ENCODE measurements at places on chromosomes 4 and X.
A peak's percentile ranks its signal among the peaks of the same experiment; 100 is the strongest.

DNA sequence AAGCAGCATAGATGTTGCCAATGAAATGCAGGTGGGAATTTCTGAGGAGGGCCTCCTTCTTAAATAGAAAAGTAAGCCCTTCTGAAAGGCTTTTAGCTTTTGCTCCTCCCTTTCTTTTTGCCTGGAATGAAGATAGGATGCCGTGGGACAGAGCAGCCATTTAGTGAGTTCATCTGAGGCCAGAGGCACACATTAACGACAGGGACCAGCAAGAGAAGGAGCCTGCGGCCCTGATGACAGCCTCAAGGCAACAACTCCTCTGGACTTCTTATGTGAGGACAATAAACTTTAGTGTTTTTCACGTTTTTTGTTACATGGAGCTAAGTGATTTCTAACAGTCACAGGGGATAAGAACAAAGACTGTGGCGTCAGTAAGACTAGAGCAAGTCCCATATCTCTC, 1.1 kb upstream of the BDH2 start:
- no peak for DNase-seq

- peak; percentile 15 for DNase-seq
Measured at GRCh38 chr4:118352843-118353533, at the start of gene PRSS12. PRSS12 (minus strand) TSS chr4:118353003; CDS start chr4:118352720, 283 bp downstream.

- DNase-seq = no peak
Measured at GRCh38 chr4:147617841-147618691, 869 bp downstream of the TMEM184C start.

DNA sequence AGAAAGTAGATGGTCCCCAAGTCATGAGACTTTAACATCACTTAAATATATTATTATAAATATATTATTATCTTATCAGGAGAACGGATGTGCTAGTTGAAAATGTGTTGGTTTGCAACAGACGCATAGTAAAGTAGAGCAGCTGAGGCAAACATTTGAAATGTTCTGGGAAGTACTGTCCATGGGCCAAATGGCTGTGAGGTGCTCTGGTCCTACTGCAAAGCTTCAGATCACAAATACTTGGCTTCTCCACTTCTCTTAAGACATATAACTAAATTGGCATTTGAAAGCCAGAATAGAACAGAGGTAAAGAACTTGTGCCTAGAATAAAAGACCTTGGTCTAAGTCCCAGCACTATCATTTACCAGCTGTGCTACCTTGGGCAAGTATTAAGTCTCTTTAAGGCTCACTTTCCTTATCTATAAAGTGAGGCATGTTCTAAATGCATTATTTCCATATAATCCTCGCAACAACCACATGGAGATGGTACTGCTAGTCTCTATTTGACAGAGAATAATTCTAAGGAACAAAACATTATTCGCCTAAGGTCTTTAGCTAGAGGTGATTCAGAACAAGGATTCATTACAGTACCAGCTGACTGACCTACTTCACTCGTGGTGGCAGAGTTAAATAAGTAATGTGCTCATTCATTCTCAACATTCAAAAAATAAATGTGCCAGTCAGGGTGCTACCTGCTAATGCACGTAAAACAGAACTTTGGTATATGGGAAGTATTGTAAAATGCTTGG, 297.1 kb downstream of the PPP3CA start:
- no peak for DNase-seq

DNA sequence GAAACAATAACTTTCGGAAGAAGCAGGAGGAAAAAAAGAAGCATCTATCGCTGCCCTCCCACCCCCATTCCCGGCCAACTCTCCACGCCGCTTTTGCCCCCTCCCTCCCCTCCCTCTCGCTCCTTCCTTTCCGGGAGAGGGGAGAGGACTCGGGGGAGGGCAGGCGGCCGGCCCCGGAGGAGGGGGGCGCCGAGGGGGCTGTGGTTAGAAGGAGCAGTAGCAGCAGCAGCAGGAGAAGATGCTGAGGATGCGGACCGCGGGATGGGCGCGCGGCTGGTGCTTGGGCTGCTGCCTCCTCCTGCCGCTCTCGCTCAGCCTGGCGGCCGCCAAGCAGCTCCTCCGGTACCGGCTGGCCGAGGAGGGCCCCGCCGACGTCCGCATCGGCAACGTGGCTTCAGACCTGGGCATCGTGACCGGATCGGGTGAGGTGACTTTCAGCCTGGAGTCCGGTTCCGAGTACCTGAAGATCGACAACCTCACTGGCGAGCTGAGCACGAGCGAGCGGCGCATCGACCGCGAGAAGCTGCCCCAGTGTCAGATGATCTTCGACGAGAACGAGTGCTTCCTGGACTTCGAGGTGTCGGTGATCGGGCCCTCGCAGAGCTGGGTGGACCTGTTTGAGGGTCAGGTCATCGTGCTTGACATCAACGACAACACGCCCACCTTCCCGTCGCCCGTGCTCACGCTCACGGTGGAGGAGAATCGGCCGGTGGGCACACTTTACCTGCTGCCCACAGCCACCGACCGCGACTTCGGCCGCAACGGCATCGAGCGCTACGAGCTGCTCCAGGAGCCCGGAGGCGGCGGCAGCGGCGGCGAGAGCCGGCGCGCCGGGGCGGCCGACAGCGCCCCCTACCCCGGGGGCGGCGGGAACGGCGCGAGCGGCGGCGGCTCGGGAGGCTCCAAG, 1.3 kb downstream of the PCDH7 start:
- DNase-seq = no peak
